ENCODE measurements at places on chromosomes 6 and 20.
A peak's percentile ranks its signal among the peaks of the same experiment; 100 is the strongest.

DNA sequence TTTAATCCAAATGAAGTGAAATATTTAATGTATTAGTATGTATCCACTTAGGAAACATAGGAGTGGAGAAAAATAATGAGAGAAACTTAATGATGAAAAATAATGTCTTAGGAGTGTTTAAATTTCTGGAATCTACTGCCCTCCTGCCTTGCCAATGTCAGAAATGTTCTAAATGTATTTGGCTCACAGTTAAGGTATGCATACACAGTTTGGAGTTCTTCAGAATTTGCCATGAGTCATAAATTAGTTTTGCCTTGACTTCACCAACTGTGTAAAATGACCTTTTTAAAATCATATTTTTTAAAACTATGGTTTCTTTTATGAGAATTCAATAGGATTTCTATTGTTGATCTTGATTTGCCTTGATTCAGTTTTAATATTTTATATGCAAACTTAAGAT, 191.7 kb upstream of the HSF2 start:
- DNase-seq, result no peak

DNA sequence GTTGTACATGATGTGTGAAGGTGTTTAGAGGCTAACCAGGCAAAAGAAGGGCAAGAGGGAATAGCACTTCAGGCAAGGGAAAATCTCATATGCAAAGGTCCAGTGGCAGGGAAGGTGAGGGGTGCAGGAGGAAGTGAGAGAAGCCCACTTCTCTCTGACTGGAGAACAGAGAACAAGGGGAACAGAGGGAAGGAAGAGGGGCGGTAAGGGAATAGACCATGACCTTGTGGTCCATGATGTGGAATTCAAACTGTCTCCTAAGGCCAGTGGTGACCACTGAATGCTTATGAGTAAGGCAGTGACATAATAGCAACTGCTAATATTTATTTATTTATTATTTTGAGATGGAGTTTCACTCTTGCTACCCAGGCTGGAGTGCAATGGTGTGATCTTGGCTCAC, 20.6 kb upstream of the SLC9A8 start:
- DNase-seq, result no peak

DNA sequence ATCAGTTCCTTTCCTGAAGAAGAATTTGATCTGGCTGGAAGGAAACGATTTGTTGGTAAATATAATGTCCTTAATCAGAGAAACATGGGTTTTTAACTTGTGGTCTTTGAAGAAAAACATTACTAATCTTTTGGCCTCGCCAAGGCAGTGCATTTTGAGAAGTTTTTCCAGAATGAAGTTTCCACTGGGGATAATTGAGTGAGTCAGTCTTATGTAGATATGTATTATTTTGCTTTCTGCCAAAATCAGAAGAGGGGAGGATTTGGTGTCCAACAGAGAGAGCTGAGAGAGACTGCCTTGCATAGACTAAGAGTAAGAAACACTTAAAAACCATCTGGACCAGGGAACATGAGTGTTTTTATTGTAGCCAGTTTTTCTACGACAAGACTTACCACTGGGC, 79.9 kb downstream of the FNDC1 start:
- no peak for DNase-seq

GRCh38 chr6:140979642-140980091, 1153.1 kb upstream of the GJE1 start:
- DNase-seq, result peak; percentile 40

- DNase-seq, result no peak
Observed at GRCh38 chr6:99821164-99821563, 172.9 kb downstream of the MCHR2 start.

- peak; percentile 39 for DNase-seq
Observed at GRCh38 chr6:38493931-38494547, 145.7 kb downstream of the BTBD9 start.

GRCh38 chr6:28408076-28408802, 8.7 kb upstream of the ZSCAN12 start:
- DNase-seq, result no peak

DNA sequence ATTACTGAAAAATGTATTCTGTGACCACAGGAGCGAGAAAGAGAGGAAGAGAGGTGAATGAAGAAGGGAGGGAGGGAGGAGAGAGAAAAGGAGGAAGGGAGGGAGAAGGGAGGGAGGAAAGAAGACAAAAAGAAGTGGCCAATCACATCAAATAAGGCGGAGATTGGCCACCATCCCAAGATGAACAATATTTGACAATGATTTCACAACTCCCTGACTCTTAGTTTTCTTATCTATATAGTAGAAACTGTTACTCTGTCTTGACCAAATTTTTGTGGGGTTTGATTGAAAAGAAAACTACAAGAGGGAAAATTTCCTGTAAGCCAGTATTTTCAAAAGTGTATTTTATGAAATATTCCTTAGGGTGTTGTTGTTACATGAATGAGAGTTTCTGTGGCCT, 52.6 kb downstream of the FOXA2 start:
- DNase-seq, result no peak

DNA sequence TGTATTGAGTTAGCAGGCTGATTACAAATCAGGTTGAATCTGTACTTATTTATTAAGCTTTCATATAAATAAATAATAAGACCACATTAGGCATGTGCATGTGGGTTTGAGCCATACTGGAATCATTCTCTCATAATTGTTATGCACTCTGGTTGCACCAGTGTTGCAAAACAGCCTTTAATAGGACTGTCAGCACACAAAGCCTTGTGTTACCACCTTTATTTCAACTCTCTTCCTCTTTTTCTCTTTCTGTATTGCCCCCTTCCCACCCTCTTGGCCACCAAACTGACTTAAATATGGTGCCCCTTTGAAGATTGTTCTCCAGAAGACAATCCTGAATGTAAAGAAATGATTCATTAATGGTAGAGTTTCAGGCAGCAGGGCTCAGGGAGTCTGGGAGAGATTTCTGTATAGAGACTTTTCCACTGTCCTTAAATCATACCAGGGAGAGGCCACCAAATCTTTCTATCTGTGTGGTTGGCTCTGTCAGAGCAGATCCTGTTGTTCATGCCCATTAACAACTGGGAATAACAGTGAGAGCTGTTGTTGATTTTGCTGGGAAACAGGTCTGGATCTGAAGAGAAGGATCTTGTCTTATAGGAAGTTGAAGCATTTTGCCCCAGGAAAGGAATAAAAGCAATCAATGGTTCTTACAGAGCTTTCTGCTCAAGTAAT, 131.6 kb upstream of the SOX4 start:
- DNase-seq, result no peak

- no peak for DNase-seq
Observed at GRCh38 chr20:45578231-45578630, 853 bp downstream of the WFDC8 start.

DNA sequence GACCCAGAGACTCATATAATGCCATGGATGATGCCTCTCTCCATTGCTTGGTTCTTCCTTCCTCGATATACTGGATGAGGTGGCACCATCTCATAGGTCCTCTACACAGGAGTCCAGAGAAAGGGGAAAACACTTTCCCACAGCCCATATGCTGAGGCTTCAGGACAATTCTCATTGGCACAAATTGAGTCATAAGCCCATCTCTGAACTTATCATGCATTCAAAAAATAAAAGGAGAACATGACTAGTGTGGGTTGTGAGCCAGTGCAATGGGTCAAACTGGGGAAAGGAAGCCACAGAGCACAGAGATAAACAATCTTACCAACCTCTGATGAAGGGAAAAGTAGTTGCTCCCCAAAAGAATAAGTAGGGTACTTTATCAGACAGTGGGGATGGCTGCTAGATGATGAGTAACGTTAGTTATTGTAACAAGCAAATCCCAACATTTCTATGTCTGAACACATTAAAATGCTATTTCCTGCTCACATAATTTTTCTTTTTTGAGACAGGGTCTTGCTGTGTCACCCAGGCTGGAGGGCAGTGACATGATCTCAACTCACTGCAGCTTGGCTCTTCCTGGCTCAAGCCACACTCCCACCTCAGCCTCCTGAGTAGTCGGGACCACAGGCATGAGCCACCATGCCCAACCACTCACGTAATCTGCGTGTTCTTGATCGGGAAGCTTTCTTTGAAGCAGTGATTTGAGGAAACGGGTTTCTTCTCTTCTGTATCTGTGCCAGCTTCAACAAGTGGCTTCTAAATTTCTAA, 27.0 kb downstream of the SOD2 start:
- peak; percentile 47 for DNase-seq

GRCh38 chr6:75419416-75419815, 74.2 kb downstream of the FILIP1 start:
- no peak for DNase-seq

- DNase-seq, result peak; percentile 48
Observed at GRCh38 chr6:11384531-11385309, 152.3 kb upstream of the NEDD9 start.

DNA sequence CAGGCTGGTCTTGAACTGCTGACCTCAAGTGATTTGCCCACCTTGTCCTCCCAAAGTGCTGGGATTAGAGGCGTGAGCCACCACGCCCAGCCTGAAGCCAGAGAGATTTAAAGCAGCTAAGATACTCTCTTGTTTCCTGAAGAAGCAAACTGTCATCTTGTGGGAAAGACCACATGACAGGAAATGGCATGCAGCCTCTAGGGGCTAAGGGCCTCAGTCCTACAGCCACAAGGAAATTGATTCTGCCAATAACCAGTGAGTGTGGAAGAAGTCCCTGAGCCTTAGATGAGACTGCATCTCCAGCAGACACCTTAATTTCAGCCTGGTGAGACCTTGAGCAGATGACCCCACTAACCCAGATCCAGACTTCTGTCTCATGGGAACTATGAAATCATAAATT, 40.9 kb downstream of the KIZ start:
- no peak for DNase-seq

DNA sequence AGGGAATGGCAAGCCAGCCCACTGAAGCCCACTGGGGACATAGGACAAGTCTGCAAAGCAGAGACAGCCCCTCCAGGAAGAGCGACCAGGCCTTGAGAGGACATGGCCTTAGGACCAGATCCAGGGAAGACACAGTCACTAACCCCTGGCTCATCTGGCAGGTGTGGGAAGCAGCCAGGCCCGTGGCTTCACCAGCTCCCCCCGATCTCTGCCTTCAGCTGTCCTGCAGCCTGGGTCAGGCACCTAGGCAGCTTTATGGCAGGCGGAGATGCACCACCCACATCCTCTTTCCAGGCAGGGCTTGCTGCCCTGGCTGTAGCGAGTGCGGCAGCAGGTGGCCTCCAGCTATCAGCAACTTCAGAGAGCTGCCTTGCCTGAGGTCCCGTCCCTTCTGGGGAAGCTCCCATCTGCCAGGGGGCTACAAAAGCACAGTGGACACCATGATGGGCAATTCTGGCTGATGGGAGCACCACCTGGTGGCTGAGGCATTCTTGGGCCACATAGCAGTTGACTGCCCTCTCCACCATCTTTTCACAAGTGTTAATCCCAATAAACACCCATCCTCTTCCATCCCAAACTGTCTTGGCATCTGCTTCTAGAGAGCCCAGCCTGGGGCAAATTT, 85.8 kb downstream of the DZANK1 start:
- DNase-seq, result no peak

DNA sequence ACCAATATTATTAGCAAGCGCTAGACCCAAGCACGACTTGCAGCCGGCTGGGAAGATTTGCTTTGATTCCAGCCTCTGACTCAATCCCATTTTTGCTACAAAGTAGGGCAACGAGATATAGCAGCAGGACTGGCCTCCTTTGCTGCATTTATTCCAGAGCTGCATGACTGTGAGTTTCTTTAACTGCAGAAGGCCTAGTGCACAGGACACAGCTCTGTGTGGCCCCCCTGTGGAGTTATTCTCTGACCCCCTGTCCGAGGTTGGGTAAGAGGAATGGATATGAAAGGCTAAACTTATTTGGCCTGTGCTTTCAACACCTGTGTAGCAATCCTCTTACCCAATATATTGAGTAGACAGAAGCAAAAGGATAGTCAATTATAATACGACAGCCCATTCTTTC, 133.3 kb upstream of the SPTLC3 start:
- DNase-seq, result no peak

DNA sequence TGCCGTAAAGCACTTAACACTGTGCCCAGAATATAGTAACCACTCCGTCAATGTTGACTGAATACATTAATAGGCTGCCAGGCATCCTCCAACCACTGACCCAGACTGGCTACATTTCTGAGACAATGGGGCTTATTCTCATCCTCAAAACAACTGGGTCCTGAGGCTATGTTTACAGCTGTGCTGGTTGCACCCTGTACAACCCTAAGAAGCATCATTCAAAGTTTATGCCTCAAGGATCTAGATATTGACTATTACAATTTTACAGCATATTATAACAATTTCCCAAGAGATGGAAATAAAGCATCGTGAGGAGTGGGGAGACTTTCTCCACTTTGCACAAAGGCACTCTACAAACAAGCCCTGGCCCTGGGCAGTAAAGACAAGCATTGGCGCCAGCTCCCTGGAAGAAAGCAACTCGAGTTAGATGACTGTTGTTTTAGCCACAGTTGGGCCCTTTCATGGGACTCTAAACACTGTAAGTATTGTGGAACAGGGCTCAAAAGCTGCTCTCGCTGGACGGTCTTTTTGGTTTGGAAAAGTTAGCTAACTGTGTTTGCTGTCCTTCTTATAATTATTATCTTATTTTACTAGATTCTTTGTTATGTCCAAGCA, 30.2 kb downstream of the MYLIP start:
- no peak for DNase-seq

GRCh38 chr6:112044196-112044595, 9.7 kb upstream of the CCN6 start:
- DNase-seq, result no peak

- DNase-seq, result peak; percentile 21
Observed at GRCh38 chr6:42417641-42418112, 34.0 kb downstream of the TRERF1 start.

DNA sequence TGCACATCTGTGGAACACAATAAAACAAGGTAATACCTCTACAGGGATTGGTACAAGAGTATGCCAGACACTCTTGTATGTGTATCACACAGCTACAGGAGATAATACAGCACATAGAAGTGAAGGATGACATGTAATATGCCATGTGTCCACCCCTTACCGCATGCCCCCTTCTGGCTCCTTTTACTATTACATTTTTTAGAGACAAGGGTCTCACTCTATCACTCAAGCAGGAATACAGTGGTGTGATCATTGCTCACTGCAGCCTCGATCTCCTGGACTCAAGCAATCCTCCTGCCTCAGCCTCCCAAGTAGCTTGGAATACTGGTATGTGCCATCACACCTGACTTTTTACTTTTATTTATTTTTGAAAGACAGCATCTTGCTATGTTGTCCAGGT, 4.2 kb upstream of the NCR3 start:
- peak; percentile 28 for DNase-seq

DNA sequence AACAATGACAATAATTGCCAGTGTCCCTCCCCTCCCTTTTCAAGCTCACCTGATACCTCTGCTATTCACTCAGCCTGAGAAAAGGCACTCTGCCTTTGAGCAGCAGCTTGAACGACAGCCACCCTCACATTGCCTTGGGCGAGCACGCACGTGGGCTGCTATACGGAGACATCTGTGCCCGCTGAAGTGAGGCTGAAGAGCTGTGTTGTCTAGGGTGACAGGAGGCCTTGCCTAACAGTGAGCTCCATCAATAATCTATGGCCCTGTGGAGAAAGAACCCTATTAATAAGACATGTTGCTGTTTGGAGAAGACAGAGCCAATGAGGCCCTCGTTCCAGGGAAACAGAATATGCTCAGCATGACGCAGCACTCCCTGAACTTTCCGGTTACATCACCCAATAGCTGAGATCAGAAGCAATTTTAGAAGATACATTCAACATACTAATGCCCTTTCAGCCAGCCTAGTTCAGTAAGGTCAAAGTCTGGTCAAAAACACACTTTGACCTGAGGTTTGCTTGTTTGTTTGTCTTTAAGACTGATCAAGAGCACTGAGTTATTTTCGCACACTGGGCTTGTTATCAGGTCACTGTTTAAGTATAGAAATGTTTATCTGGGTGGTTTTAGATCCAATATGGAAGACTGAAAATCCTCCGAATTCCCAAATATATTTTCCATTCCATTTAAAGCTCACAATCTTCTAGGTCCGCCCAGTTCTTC, 30.6 kb downstream of the RBM24 start:
- DNase-seq, result no peak
